ENCODE measurements at places on chromosomes 6 and 20.

- no peak for DNase-seq
Measured at GRCh38 chr6:159969204-159969912, 476 bp downstream of the IGF2R start.

GRCh38 chr6:7136859-7137334 is 29.1 kb downstream of the RREB1 start:
- DNase-seq: no peak

- no peak for DNase-seq
Measured at GRCh38 chr20:23224806-23225205, 125.8 kb upstream of the NXT1 start.

- DNase-seq: no peak
Measured at GRCh38 chr6:15553031-15553430, 109.8 kb downstream of the DTNBP1 start.

GRCh38 chr6:32222333-32223230 is 1.3 kb downstream of the NOTCH4 start:
- DNase-seq: no peak

DNA sequence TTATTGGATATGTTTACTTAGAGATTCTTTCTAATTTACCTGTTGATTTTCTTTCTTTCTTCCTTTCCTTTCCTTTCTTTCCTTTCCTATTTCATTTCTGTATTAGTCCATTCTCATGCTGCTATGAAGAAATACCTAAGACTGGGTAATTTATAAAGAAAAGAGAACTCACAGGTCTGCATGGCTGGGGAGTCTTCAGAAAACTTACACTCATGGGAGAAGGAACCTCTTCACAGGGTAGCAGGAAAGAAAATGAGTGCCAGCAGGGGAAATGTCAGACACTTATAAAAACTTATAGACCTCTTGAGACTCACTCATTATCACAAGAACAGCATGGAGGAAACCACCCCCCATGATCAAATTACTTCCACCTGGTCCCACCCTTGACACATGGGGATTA is 40.8 kb downstream of the HDAC2 start:
- no peak for DNase-seq

- no peak for DNase-seq
Measured at GRCh38 chr20:48092596-48093280, 307.5 kb upstream of the SULF2 start.

GRCh38 chr20:14667226-14667625 is 329.8 kb upstream of the FLRT3 start:
- DNase-seq: no peak

GRCh38 chr20:52145587-52145986 is 46.0 kb downstream of the ZFP64 start:
- no peak for DNase-seq

DNA sequence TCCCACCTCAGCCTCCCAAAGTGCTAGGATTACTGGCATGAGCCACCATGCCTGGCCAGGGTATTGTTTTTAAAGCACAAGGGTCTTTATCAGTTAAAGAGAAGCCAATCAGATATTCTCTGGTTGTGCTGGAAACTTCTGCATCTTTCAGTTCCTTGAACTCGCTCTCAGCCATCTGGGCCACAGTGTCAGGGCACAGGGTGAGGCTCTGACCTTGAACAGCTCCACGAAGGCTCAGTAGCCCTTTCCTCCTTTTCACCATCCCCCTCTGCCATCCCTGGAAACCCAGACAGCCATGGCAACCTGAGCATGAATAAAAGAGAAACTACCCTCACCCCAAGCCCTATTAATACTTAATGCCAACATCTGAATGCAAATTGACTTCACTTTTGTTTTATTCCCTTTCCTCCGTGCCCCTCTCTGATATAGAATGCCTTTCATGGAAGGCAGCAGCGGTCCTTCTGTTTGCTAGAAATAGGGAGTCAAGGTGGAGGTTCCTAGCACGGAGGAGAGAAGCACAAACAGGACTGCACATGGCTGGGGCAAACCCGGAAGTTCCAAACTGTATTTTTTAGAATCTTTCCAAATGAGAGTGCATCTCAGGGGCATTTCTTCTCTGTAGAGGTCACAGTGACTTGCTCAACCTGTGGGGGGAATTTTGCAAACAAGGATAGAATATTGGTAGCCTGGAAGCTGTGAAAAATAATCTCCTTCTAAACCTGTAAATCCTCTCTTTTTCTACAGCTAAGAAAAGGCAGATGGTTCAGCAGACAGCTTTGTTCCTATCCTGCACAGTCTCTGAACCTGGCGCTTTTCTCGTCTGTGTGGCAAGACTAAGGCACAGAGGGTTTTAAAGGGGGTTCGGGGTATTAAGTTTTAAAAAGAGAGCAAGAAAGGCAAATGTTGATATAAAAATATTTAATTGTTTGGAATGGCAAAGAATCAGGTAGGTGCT is 176.4 kb upstream of the RREB1 start:
- no peak for DNase-seq

Data from stimulated activated CD8-positive, alpha-beta memory T cell treated with anti-CD3 and anti-CD28 coated beads, Interleukin-2, amount 100 ng/mL, for 1 hour (primary cell).